ENCODE measurements at places on chromosomes 5 and 9. TPM values are rescaled to one million over a fixed set of nuclear protein-coding genes. Genes with fewer than 3 reads are reported as not detected.

PKN3 gene
- total RNA-seq, result 4.9 TPM

STARD4 gene
- total RNA-seq, result 6.0 TPM

GMCL2 gene
- total RNA-seq, result not detected

MYORG gene
- total RNA-seq, result 11.9 TPM

UGT3A1 gene
- not detected for total RNA-seq

SVEP1 gene
- 23.7 TPM for total RNA-seq

BNC2 gene
- 0.99 TPM for total RNA-seq

SOX30 gene
- total RNA-seq, result not detected

GRCh38 chr9:113754739-113755138 lies 121.4 kb upstream of the ZNF618 start:
- no peaks in the 10 kb centered on the region for H3K36me3 ChIP-seq
- DNase-seq, result no peak
- no peaks in the 10 kb centered on the region for H3K27me3 ChIP-seq
- H3K27ac ChIP-seq, result no peak overlapping the region

DNA sequence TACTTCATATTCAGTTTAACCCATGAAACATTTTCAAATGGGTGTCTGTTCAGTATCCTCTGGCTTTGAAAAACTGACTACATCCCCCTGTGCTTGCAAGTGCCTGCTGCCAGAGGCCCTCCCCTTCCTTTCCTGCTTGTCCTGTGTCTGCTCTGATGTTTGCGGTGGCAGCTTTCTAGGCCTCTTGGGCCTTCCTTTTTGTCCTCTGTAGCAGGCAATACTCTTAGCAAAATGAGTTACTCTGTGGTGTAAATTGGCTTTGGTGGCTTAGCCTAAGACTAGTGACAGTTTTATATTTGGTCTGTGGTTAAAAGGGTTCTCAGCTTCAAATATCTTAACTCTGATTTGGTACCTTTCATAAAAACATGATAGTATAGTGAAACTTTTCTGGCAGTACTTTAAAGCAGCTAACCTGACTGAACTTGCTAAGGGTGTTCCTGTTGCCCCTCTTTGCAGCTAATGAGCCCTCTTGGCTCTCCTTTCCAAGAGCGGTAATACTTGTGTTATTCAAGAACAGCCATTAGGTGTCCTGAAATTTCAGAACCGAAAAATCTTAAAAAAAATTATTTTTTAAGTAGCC lies 76.6 kb downstream of the GOLM1 start:
- H3K4me3 ChIP-seq, result no peak overlapping the region
- H3K27ac ChIP-seq, result no peak overlapping the region
- H3K4me1 ChIP-seq, result no peaks in the 10 kb centered on the region
- no peaks in the 10 kb centered on the region for H3K27me3 ChIP-seq
- peaks cover 4% of the 10 kb centered on the region for H3K36me3 ChIP-seq

GRCh38 chr5:56350597-56351170 lies 117.6 kb upstream of the ANKRD55 start:
- DNase-seq, result peak; percentile 55
- H3K27ac ChIP-seq, result no peak overlapping the region
- no peaks in the 10 kb centered on the region for H3K27me3 ChIP-seq
- H3K36me3 ChIP-seq, result no peaks in the 10 kb centered on the region
- H3K4me1 ChIP-seq, result peaks cover 3% of the 10 kb centered on the region

DNA sequence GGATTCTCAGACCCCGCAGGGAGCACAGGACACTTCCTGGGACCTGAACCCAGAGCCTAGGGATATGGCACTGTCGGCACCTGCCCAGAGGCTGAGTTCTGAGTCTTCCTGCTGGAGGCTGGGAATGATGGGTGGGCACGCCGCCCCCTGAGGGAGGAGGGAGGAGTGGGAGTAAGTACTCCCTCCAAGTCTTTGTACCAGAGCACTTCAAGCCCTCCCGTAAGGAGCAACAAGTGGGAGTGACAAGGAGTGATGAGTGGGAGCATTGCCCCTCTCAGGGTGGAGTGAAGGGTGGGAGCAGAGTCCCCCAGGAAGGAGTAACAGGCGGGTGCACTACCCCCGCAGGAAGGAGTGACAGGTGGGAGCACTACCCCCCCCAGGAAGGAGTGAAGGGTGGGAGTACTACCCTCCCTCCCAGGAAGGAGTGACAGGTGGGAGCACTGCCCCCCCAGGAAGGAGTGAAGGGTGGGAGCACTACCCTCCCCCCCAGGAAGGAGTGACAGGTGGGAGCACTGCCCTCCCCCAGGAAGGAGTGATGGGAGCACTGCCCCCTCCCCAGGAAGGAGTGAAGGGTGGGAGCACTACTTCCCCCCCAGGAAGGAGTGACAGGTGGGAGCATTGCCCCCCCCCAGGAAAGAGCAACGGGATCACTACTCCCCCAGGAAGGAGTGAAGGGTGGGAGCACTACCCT lies 100.1 kb downstream of the CACNA1B start:
- H3K27ac ChIP-seq, result no peak overlapping the region
- H3K4me3 ChIP-seq, result no peak overlapping the region
- no peak for DNase-seq
- H3K36me3 ChIP-seq, result no peaks in the 10 kb centered on the region
- no peaks in the 10 kb centered on the region for H3K27me3 ChIP-seq

GRCh38 chr5:152456815-152457443 lies 51.9 kb upstream of the NMUR2 start:
- H3K27ac ChIP-seq, result no peak overlapping the region
- no peak for DNase-seq
- no peaks in the 10 kb centered on the region for H3K27me3 ChIP-seq
- H3K4me1 ChIP-seq, result no peaks in the 10 kb centered on the region
- no peaks in the 10 kb centered on the region for H3K36me3 ChIP-seq

DNA sequence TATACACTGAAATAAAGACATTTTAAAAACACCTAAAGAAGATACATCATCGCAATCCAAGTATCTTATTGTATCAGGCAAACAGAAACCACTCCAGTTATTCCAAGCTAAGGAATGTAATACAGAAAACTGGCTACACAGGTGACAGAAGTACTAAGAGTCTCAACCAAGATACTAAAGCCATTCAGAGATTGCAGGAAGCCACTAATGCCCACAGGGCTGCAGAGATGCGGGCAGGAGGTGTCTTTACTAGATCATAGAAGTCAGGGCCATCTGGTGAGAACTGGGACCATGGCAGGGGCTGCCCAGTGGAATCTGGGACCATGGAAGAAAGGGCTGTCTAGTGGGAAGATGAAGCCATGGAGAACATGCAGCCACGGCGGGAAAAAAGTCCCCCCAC lies 365.6 kb downstream of the NDUFS4 start:
- H3K27me3 ChIP-seq, result no peaks in the 10 kb centered on the region
- H3K4me3 ChIP-seq, result no peak overlapping the region
- DNase-seq, result no peak
- no peak overlapping the region for H3K27ac ChIP-seq
- H3K36me3 ChIP-seq, result no peaks in the 10 kb centered on the region

- no peaks in the 10 kb centered on the region for H3K36me3 ChIP-seq
- no peak overlapping the region for H3K27ac ChIP-seq
- no peaks in the 10 kb centered on the region for H3K27me3 ChIP-seq
- H3K4me3 ChIP-seq, result no peak overlapping the region
- no peak for DNase-seq
- no peaks in the 10 kb centered on the region for H3K4me1 ChIP-seq
These were observed 408.8 kb downstream of the YTHDC2 start for GRCh38 chr5:113922343-113922742.

- H3K36me3 ChIP-seq, result no peaks in the 10 kb centered on the region
- H3K4me3 ChIP-seq, result no peak overlapping the region
- H3K27me3 ChIP-seq, result no peaks in the 10 kb centered on the region
These were observed 36.2 kb downstream of the NFIB start for GRCh38 chr9:14277761-14278160.

- no peaks in the 10 kb centered on the region for H3K27me3 ChIP-seq
- H3K36me3 ChIP-seq, result no peaks in the 10 kb centered on the region
- no peaks in the 10 kb centered on the region for H3K4me1 ChIP-seq
- no peak overlapping the region for H3K4me3 ChIP-seq
- DNase-seq, result no peak
These were observed 291.3 kb downstream of the FBXL7 start for GRCh38 chr5:15791274-15791673.

GRCh38 chr9:88605512-88606362 lies 70.8 kb downstream of the NXNL2 start:
- no peaks in the 10 kb centered on the region for H3K27me3 ChIP-seq
- no peak overlapping the region for H3K27ac ChIP-seq
- peaks cover 13% of the 10 kb centered on the region for H3K4me1 ChIP-seq
- no peak overlapping the region for H3K4me3 ChIP-seq
- DNase-seq, result no peak
- no peaks in the 10 kb centered on the region for H3K36me3 ChIP-seq

GRCh38 chr5:77333451-77334123 lies 123.1 kb downstream of the PDE8B start:
- H3K4me3 ChIP-seq, result no peak overlapping the region
- H3K27ac ChIP-seq, result no peak overlapping the region
- H3K36me3 ChIP-seq, result no peaks in the 10 kb centered on the region
- no peak for DNase-seq
- H3K27me3 ChIP-seq, result no peaks in the 10 kb centered on the region

DNA sequence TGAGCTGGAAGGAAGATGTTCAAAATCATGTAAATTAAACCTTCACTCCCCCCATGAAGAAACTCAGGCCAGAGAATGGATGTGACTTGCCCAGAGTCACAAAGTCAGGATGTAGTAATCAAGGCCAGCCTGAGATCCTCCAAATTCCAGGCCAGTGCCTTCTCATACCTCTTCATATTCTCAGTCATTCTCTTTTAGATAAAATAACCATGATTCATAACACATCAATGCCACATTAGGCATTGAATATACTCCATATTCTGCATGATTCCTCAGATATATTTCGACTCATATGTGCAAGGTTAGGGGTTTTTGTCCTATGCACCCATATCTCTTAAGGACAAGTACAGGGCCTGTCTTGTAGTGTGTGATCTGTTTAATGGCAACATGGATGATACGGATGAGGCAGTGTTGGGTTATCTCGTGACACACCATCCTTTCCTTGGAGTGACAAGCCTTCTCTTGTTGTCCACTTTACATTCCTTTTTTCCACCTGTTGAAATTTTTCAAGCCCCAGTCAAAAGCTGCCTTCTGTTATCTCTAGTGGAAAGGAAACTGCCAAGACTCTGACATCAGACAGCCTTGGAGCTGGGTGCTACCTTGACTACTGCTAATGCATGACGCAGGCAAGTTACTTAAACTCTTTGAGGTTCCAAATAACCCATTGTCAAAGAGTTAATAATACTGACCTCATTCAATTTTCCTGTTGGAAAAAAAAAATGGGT lies 227.5 kb upstream of the NR4A3 start:
- H3K27ac ChIP-seq, result no peak overlapping the region
- no peak overlapping the region for H3K4me3 ChIP-seq
- no peaks in the 10 kb centered on the region for H3K27me3 ChIP-seq
- H3K4me1 ChIP-seq, result no peaks in the 10 kb centered on the region
- no peak for DNase-seq

DNA sequence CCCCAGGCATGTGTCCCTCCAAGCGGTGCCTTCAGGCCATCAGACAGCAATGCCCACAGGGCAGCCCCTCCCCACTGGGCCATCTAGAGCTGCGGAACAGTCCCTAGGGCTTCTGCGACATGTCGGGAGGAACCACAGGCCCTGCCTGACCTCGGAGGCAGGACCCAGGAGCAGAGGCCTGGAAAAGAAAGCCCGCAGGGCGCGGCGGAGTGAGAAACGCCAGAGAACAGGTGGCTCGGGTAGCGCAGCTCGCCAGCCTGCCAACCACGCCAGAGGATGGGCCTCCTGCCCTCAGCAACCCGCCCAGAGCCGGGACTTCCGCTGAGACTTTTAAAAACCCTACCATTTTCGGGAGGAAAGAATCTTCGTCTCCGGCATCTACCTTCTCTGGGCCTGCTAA lies 715 bp downstream of the LCN8 start:
- DNase-seq, result no peak
- H3K27me3 ChIP-seq, result no peaks in the 10 kb centered on the region
- no peaks in the 10 kb centered on the region for H3K4me1 ChIP-seq
- no peak overlapping the region for H3K4me3 ChIP-seq
- no peaks in the 10 kb centered on the region for H3K36me3 ChIP-seq

GRCh38 chr5:102561894-102562760 lies 63.3 kb upstream of the SLCO6A1 start:
- no peaks in the 10 kb centered on the region for H3K27me3 ChIP-seq
- no peaks in the 10 kb centered on the region for H3K36me3 ChIP-seq
- H3K4me3 ChIP-seq, result no peak overlapping the region

DNA sequence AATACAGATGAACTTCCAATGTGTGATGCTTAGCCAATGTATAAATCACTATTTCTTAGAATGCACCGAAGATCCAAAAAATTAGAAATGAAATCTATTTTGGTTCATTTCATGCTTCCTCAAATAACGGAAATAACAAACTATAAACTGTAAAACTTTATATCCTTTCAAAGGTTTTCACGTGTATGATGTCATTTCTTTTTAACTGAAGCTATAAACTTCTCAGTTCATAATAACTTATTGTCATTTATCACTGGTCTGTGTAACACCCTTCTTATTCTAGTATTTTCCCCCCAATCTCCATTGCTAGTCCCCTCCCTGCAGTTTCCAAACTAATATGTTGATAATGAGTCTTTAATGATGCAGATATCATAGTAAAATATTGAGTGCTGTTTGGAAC lies 36.4 kb downstream of the DMRT2 start:
- no peak overlapping the region for H3K27ac ChIP-seq
- H3K36me3 ChIP-seq, result no peaks in the 10 kb centered on the region
- DNase-seq, result no peak
- H3K4me1 ChIP-seq, result no peaks in the 10 kb centered on the region
- peaks cover 4% of the 10 kb centered on the region for H3K27me3 ChIP-seq

GRCh38 chr9:129580211-129580915 lies 40.5 kb downstream of the C9orf50 start:
- no peak overlapping the region for H3K4me3 ChIP-seq
- H3K27ac ChIP-seq, result peak overlapping the region; percentile 29
- DNase-seq, result no peak
- H3K4me1 ChIP-seq, result no peaks in the 10 kb centered on the region
- H3K36me3 ChIP-seq, result no peaks in the 10 kb centered on the region
- H3K27me3 ChIP-seq, result no peaks in the 10 kb centered on the region

- H3K27ac ChIP-seq, result peak overlapping the region; percentile 53
- no peak for DNase-seq
- H3K4me3 ChIP-seq, result no peak overlapping the region
- H3K36me3 ChIP-seq, result no peaks in the 10 kb centered on the region
These were observed 1.7 kb downstream of the FKBP15 start for GRCh38 chr9:113219186-113219936.

GRCh38 chr9:3931996-3932906 lies 367.6 kb downstream of the GLIS3 start:
- no peaks in the 10 kb centered on the region for H3K36me3 ChIP-seq
- peaks cover 16% of the 10 kb centered on the region for H3K4me1 ChIP-seq
- no peak overlapping the region for H3K4me3 ChIP-seq
- no peak for DNase-seq
- H3K27me3 ChIP-seq, result no peaks in the 10 kb centered on the region
- H3K27ac ChIP-seq, result no peak overlapping the region

Measured in body of pancreas (tissue), 4 donors.